Stimulated activated CD8-positive, alpha-beta memory T cell treated with anti-CD3 and anti-CD28 coated beads, Interleukin-12 subunit alpha, Interleukin-12 subunit beta, amount 100 ng/mL, for 4 hours (primary cell): ENCODE measurements at places on chromosomes 5 and 9.

- no peak for DNase-seq
These were observed 257.5 kb downstream of the HSPA4 start for GRCh38 chr5:133309166-133309795.

DNA sequence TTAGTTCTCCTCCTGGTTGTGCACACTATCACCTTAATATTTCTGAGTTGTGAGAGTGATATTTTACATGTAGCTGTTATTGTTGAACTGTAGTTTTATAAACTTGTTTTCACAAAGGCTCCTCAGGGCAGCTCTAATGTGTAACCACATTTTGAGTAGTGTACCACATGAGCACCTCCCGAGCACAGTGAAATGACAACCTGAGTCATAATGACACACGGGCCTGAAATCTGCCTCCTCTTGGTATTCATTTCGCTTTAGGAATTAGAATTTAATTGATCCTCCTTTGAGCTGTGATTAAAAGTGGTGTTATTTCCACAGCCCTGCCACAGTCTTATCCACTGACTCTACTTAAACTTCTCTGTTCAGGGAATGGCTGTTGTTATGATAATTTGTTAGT is 7.9 kb downstream of the MTRR start:
- no peak for DNase-seq

- DNase-seq = no peak
These were observed 34.7 kb downstream of the GGTA1 start for GRCh38 chr9:121464968-121465367.

GRCh38 chr9:110828264-110828663 is 159.7 kb downstream of the MUSK start:
- no peak for DNase-seq

- no peak for DNase-seq
These were observed 84.8 kb downstream of the SEMA5A start for GRCh38 chr5:9460885-9461645.

- no peak for DNase-seq
These were observed 32.4 kb downstream of the IRF1 start for GRCh38 chr5:132458226-132458560.

- no peak for DNase-seq
These were observed 7.8 kb downstream of the ECM2 start for GRCh38 chr9:92527832-92528521.

DNA sequence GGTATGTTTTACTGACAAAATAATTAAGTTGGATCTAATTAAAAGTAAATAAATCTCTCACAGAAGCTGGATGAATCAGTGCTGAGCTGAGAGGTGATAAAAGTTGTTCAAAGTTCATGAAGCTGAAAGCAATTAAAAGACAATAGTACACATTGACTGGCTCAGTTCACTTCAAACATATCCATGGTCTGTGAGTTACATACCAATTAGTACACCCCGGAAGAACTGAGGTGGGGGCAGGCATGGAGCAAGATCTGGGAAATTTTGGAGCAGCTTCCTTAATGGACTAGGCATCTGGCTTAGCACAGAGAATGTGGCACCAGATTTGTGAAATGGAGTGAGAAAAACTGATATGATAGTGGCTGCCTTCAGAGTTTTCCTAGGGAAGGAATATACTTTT is 152.7 kb downstream of the ATP10B start:
- no peak for DNase-seq

- peak; percentile 6 for DNase-seq
These were observed 65.3 kb downstream of the ARHGEF37 start for GRCh38 chr5:149646564-149646963.

- DNase-seq = no peak
These were observed 2.1 kb downstream of the NRARP start for GRCh38 chr9:137299938-137300337.

GRCh38 chr5:134600600-134600999 is 32.0 kb downstream of the SAR1B start:
- DNase-seq = no peak

- no peak for DNase-seq
These were observed 193.1 kb downstream of the GLIS3 start for GRCh38 chr9:4106760-4107143.

- DNase-seq = no peak
These were observed 44.7 kb downstream of the RGS3 start for GRCh38 chr9:113508111-113508749.

GRCh38 chr5:43332401-43332800 is 19.2 kb upstream of the HMGCS1 start:
- no peak for DNase-seq
